Endothelial cell of coronary artery (primary cell): ENCODE measurements at places on chromosomes 1 and 21. TPM values are rescaled to one million over a fixed set of nuclear protein-coding genes. Genes with fewer than 3 reads are reported as not detected.

The CSF3R gene
- not detected in 2 replicates for total RNA-seq

The AK5 gene
- 7.4 and 10.6 TPM in 2 replicates for total RNA-seq

The FCRL1 gene
- total RNA-seq = not detected in 2 replicates

The CLEC20A gene
- total RNA-seq = not detected in 2 replicates

The CYP4X1 gene
- 0.85 and 1.7 TPM in 2 replicates for total RNA-seq

The PIGK gene
- 21.0 and 36.0 TPM in 2 replicates for total RNA-seq

The ENO1 gene
- total RNA-seq = 2,016 and 2,782 TPM in 2 replicates

The ZNF695 gene
- total RNA-seq = 1.3 and 2.0 TPM in 2 replicates

The PPP1R12B gene
- total RNA-seq = 6.2 and 15.4 TPM in 2 replicates

The PKLR gene
- under 0.01 TPM in 1 of 2 replicates, not detected in the other for total RNA-seq

The MATN1 gene
- total RNA-seq = not detected in 2 replicates
